ENCODE measurements at places on chromosomes 1 and 21.

- DNase-seq = peak; percentile 69
Measured at GRCh38 chr1:192809307-192810252, 741 bp downstream of the RGS2 start.

- DNase-seq = no peak
Measured at GRCh38 chr1:5522531-5523145, 469.6 kb downstream of the NPHP4 start.

DNA sequence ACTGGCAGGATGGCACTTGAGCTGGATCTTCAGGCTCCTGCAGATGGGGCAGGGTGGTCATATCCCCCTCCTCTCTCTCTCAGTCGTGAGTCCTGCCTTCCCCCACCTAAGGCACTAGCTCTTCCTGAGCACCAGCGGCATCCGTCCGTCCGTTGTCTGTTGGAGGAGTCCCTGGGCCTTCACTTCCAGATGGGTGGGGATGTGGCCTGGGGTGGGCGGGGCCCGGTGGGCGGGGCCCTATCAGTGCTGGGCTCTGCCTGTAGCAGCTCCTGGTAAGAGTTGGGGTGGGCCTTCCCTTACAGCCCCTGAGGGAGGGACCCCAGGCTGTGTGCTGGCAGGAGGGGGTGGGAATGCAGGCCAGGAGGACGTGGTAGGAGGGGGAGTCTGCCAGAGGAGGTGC, 10.3 kb downstream of the LDLRAD2 start:
- DNase-seq = no peak

DNA sequence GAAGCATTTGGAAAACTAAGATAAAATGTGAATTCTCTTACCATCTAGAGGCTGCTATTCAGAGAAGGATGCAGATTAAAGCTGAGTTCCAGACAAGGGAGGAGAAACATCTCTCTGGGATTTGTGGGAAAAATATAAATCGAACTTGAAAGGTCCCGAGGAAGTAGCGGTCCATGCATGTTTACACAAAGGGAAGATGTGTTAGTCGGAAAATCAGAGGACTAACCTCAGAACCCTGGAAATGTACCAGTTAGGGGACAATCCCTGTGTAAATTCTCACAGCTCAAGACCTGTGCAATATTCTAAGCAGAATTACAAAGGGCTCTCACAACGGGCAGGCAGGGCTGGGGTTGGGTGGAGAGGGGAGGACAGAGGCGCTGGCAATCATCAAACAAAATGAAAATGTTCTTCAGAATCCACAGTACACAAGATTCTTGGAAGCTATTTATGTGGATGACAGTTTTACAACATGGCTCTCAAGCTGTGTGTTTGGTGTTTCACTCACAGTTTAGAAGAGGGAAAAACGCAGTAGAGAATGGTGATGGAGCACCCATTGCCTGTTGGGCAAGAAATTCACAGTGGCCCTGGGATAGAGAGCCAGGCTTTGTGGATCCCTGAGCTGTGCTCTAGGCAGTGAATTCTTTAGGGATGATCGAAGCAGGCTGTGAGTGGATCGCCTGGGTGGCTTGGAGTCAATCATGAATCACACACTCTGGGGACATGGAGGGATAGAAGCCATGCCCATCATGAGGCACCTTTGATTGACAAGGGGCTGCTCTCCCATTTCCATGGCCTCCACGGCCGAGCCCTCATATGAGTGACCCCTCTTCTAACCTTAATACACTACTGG, 47.6 kb downstream of the KCNJ6 start:
- DNase-seq = no peak

- no peak for DNase-seq
Measured at GRCh38 chr1:9065213-9065751, 4.2 kb downstream of the SLC2A5 start.

GRCh38 chr1:154925335-154926170, 11.0 kb downstream of the PMVK start:
- DNase-seq = no peak

DNA sequence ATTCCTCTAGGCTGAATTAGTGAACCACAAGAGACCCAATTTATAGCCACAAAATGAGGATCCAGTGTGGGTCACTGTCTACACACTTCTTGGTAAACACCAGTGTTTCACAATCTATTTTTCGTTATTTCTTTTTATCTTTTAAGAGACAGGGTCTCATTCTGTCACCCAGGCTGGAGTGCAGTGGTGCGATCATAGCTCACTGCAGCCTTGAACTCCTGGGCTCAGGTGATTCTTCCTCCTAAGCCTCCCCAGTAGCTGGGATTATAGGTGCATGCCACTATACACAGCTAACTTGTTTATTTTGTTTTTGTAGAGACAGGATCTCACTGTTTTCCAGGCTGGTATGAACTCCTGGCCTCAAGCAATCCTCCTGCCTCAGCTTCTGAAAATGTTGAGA, 29.3 kb upstream of the SLC45A3 start:
- DNase-seq = no peak

DNA sequence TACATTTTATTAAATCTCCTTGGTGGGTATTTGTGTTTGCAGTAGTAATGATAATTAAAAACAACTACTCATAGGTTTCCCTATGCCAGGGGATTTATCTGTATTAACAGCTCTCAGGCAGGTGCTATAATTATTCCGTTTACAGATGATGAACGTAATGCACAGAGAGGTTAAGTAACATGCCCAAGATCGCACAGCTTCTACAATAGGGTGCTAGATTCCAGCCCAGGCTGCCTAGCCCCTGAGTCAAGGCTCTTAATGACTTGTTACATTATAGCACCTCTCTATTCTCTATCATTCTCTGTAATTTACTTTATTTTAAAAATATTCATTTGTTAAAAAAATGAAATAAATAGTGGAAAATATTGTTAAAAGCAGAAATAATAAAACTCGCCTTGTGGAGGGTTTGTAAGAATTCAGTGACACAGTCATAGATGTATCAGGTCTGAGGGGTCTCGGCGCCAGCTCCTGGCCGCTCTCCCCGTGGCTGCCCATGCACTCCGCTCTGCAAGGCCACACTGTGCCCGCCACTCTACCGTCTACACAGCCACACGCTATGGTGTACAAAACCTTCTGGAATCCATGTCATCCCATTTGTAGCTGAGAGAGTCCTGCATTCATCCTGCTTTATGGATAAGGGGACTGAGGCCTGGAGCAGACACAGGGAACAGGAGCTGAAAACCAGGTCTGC, 562.2 kb downstream of the MATN1 start:
- DNase-seq = no peak

- DNase-seq = no peak
Measured at GRCh38 chr1:32870615-32871363, at the start of gene FNDC5. Gene FNDC5 (minus strand): TSS chr1:32870912.

DNA sequence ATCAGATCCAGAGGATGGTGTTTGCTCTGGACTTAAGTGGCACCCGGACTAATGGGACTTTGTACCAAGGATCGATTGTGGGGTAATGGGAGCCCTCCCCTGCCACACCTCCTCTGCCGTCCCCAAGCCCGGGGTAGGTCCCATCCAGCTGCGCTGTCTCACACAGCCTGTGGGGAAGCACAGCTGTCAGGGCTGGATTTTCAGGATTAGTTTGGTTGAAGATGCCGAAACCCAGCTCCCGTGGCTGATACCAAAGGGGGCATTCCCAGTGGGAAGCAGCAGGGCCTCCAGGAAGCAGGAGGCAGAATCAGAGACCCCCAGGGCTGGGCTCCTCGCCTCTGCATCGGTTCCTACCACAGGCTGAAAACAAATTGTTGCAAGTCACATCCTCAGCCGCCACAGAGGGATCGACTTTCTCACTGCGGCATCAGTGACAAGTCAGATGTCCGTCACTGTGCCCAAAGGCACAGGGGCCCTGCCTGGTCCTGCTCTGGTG, 59.7 kb downstream of the MATN1 start:
- no peak for DNase-seq

Data from central memory CD4-positive, alpha-beta T cell (primary cell).